ENCODE measurements at places on chromosomes 1 and 21. TPM values are rescaled to one million over a fixed set of nuclear protein-coding genes. Genes with fewer than 3 reads are reported as not detected.
A peak's percentile ranks its signal among the peaks of the same experiment; 100 is the strongest.

The STUM gene
- total RNA-seq: 11.0 TPM

DNA sequence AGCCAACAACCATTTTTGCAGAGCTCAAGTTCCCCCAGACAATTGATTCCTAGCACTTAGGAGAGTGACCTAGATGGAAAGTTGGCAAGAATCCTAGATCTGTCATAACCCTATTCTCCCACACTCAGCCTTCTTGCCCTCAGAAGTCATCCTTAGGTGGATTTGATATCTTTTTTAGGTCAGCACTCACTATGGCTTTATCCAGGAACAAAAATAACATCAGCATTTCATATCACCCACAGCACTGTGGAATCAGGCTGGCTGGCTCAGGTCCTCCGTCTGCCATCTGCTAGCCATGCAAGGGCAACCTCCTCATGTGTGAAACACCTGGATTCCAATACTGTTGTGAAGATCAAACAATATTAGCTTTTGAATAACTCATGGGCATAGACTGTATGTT is 6.0 kb downstream of the DPT start:
- peaks cover 4% of the 10 kb centered on the region for H3K27me3 ChIP-seq
- no peaks in the 10 kb centered on the region for H3K36me3 ChIP-seq
- DNase-seq: no peak
- H3K4me1 ChIP-seq: no peaks in the 10 kb centered on the region
- no peak overlapping the region for H3K4me3 ChIP-seq
- H3K27ac ChIP-seq: no peak overlapping the region

DNA sequence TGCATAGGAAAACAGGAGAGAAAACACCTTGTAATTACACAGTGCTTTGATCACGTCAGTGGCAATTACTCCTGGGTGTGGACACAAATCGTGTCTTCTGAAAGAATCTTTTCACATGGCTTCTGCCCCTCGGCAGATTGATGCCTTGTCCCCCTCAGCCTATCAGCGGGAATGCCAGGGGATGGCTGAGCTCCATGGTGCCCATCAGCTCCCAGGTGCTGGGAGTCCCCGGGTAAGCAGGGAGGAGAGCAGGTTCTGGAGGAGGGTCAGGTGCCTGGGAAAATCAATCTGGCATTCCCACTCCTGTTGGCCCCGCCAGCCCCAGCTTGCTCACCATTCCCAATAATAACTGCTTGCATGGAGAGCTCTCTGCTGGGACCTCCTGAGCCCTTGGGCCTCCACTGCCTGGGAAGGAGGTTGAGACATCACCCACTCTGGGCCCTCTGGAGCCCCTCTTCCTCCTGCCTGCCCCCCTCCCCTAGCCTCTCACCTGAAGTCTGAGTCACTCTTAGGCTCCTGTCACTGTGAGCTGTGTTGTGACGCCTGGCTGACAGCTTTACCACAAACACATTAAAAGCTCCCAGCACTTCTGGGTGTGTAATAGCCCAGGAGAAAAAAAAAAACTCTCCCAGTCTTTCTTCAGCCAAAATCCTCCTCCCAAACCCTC is 4.9 kb downstream of the CAMK2N1 start:
- H3K27me3 ChIP-seq: peaks cover 16% of the 10 kb centered on the region
- no peaks in the 10 kb centered on the region for H3K36me3 ChIP-seq
- H3K4me3 ChIP-seq: peak overlapping the region; percentile 81
- H3K27ac ChIP-seq: no peak overlapping the region
- H3K4me1 ChIP-seq: peaks cover 43% of the 10 kb centered on the region

The OLFML3 gene
- total RNA-seq: 2.9 TPM

The ATP1A4 gene
- not detected for total RNA-seq

Measured in glutamatergic neuron (in vitro differentiated cells).